ENCODE measurements at places on chromosomes 7 and 10.

- DNase-seq: no peak
These were observed 141.3 kb downstream of the GRK5 start for GRCh38 chr10:119348516-119349240.

DNA sequence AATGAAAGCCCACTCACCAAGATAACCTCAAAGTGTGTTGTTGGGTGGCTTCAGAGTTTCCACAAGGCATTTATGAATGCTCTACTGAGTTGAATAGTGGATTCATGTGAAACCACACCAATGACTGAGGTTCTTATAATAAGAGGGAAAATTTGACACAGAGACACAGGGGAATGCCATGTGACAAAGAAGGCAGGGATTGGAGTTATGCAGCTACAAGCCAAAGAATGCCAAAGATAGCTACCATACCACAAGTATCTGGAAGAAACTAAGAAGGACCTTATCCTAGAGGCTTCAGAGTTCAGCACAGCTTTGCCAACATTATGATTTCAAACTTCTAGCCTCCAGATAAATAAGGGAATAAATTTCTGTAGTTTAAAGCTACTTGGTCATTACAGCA lies 68.0 kb upstream of the PCDH15 start:
- no peak for DNase-seq

DNA sequence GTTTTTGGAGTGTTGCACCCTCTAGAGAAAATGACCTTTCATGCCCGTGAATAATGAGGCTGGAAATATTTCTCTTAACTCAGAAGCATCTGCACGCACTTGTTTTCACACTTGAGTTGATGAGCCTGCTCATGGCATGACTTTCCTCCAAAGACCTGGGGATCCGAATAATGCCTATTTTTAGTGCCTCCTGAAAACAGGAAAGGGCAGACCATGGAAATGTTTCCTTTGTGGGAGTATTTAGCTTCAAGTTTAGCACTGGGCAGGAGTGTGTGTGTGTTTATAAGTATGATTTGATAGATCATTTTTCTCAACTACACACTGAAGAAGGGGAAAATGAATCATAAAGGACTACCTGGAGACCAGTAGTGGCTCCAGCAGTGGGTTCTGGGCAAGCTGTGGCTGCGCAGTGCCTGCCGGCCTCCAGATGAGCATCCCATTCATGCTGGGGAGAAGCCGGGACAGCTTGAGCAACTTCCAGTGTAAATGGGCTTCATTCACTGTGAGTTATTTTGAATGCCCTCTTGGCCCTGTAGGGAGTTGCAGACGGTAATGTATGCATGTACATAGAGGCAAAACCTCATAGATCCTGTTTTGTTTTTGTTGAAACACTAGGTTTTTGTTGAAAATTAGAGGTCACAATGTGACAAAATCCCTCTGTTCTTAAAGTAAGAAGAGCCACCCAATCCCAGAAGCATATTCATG lies 117.8 kb upstream of the INSYN2A start:
- no peak for DNase-seq

GRCh38 chr7:131072505-131073091 lies 255.1 kb upstream of the MKLN1 start:
- DNase-seq: peak; percentile 47

GRCh38 chr10:114655671-114656070 lies 2.4 kb downstream of the ABLIM1 start:
- no peak for DNase-seq

GRCh38 chr7:11609096-11609670 lies 222.8 kb downstream of the THSD7A start:
- no peak for DNase-seq

- DNase-seq: no peak
These were observed 62.7 kb downstream of the GRM3 start for GRCh38 chr7:86706406-86706805.

- DNase-seq: no peak
These were observed 7.4 kb downstream of the SORCS1 start for GRCh38 chr10:107157071-107157470.

DNA sequence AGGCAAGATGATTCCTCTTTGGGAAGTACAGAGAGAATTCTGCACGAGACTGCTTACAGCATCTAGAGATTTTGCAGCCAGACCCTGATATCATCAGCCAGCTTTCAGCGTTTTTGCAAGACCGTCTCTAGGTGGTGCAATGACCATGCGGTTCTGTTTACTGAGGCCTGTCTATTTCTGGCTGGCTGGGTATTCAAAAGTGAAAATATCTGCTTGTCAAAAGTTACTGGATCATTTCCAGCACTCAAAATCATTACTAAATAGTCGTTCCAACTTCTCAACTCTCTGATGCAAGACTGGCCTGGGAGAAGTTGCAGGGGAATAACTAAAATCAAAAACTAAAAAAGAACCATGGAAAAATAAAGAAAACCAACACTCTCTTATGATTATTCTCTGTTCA lies 240.1 kb downstream of the ELMO1 start:
- DNase-seq: peak; percentile 33

GRCh38 chr7:28466885-28467284 lies 54.6 kb downstream of the CREB5 start:
- no peak for DNase-seq

DNA sequence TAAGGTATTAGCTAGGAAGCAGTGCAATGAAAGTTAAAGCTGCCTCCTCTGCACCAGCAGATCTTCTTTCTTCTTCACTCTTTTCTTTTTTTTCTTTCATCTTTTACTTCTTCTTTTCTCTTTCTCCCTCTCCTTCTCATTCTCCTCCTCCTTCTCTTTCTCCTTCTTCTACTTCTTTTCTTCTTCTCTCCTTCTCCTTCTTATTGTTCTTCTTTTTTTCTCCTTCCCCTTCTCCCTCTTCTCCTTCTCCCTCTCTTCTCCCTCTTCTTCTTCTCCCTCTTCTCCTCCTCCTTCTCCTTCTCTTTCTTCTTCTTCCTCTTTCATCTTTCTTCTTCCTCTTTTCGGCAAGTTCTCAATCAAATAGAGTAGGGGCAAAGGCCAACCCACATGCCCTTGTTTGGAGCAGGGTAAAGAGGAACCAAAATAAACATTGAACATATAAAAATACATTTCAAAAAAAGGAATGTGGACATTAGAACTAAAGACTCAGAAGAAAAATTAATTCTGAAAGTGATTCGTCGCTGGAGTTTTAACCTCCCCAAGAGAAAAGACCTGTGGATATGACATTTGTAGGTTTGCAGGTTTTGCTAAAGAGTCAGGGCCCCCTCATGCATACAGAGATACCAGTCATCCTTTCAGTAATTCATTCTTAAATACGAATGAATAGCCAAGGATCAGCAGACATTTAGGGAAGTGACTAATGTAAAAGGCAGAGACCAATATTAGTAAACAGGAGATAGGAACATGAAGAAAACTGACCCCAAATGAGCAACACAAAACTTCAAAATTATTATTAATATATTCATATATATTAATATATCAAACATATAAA lies 93.0 kb upstream of the RSU1 start:
- DNase-seq: no peak

- DNase-seq: peak; percentile 78
These were observed 150.4 kb downstream of the SFMBT2 start for GRCh38 chr10:7260412-7260900.

DNA sequence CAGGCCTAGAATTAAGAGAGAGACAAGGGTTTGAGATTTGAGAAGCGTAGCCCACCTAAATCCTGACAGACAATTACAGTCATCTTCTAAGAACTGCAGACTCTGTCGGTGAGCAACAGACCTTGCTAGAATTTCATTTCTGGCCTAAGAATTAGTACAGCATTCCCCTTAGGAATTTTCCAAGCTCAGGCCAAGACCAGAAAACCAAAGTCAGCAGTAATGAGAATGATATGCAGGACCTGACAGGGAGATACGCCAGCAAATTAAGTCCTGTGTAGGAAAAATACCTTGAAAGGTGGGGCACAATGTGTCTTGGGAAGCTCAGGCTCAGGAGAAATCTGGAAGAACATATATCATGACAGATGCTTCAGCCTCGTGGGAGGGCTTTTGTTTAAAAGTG lies 52.7 kb upstream of the HERPUD2 start:
- DNase-seq: no peak

GRCh38 chr10:9869606-9870176 lies 1148.0 kb upstream of the CELF2 start:
- no peak for DNase-seq

- DNase-seq: no peak
These were observed 4.5 kb upstream of the TRIM24 start for GRCh38 chr7:138455609-138456008.

DNA sequence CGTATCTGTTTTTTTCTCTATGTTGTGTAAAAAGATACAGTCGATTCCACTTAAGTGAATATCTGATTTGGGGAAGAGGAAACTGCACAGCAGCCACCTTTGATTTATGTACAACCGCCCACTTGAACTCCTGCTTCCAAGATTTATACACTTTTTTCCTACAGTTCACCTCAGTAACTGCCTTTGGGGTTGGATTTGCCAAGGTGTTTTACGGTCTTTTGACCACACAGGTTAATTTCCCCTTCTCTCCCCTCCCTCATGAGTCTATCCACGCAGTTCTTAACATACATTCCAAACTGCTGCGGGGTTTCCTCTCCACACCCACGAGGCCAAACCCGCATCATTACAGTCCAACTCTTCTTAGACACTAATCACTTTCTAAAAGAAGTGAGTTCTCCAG lies 277.0 kb downstream of the USP6NL start:
- DNase-seq: no peak

DNA sequence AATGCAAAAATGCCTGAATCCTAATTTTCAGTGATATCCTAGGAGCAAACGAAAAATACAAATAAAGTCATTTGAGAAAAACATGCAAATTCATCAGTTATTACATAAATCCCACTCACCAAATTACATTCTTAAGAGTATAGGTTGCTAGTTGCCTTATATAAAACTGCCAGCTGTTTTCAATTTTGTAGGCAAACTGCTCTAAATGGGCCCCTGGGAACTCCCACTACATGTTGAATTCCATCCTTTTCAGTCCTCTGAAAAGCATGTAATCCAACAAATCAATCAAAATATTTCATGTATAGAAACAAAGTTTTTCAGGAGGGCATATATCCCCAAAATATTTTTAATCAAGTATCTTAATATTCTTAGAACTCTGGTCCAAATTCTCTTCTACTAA lies 2.1 kb upstream of the JMJD1C start:
- DNase-seq: no peak

- no peak for DNase-seq
These were observed 56.0 kb downstream of the SH3PXD2A start for GRCh38 chr10:103799341-103799740.

GRCh38 chr10:90847436-90847835 lies 10.4 kb downstream of the HTR7 start:
- no peak for DNase-seq

- no peak for DNase-seq
These were observed 3.6 kb downstream of the PCBD1 start for GRCh38 chr10:70884741-70885140.

DNA sequence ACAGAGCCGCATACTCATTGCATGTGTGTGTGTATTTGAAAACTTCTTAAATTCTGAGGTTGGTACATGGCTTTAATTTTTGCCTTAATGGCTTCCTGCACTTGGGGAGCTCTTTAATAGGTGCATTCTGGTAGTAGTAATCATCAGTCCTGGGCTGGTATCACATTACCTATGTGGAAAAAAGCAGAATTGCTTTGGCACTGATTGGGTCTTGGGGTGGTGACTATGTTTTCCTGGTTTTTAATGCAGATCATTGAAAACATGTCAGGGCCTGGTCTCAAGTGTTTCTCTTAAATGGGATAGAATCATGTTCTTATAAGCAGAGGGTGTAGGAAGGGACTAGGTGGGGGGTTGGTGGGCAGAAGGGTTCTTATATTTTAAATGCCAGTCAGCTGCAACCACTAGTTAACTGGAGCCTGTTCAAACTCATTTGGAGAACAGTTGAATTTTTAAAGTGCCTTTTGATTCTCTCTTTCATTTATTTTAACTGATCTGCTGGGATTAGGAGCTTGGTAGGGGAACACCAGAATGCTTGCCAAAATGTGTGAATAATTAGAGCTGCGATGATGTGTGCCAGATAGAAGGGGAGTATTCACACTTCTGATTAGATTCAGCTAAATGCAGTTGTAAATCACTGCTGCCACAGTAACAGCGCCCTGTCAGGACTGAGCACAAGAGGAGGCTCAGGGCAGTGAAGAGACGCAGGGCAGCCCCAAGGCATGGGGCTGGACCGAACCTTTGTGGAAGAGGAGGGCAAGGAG lies 633.5 kb upstream of the GALNT17 start:
- no peak for DNase-seq

DNA sequence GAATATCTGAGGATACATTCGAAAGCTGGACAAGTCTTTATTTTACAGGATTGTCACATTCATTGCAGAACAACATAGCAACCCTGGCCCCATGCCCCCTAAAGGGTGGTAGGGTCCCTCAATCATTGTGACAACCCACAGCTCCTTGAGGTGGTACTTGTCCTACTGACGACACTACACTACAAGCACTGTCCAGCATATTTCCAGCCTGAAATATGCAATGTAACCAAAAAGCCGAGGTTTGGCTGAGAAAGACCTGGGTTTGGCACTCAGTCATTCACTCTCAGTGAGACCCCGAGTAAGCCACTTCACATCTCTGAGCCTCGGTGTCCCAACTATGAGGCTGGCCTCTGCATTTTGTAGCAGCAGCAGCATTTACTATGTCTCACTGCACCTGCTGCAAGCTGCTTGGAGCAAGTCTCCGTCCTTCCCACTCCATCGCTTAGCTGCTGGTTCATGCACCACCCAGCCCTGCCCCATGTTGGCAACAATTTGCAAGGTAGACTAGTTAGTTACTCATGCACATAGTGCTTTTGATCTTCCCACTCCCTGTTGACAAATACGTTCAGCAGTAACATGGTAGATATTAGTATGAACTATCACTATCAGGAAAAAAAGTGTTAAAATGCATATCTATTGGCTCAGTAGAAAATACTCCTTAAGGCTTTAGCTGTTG lies 43.6 kb upstream of the TNPO3 start:
- no peak for DNase-seq

DNA sequence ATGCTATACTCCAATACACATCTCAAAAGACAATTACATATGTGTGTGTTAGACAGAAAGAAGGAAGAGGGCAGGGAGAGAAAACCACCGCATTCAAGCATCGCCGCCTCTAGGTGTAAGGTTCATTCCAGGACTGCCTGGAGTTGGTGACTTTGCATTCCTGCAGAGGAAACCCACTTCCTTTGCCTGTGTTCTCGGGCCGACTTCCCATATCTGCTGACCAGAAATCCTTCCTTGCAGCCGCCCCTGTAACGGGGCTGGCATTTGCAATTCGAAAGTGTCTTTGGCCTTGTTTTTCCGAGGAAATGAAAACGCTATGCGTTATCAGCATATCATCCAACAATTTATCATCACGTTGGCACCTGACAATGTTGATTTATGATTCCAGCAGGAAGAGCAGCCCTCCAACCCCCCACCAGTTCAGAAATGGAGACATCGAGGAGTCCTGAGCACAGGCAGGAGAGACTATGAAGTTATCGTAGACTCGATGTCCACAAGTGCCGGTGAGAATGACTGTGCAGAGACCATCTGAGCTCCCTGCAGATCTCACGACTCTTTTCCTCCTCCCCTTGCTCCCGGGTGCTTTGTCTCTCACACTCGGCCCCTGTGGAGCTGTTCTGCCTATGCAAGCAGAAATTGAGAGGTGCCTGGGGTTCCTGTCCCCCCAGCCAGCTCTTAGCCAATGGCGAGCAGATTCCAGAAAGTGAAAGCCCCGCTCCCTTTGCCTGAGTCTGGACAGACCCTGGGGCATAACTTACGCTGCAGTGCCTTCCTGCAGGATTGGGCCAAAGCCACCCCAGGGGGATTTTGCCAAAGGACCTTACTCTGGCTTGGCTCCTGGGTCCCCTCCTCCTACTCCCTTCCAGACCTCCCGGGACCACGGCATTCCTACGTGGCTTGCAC lies 68.9 kb upstream of the FOXK1 start:
- DNase-seq: peak; percentile 70

GRCh38 chr7:79716329-79716728 lies 262.9 kb upstream of the MAGI2 start:
- no peak for DNase-seq

GRCh38 chr10:58465629-58466028 lies 47.0 kb upstream of the BICC1 start:
- no peak for DNase-seq

Data from H7 (cell line).